ENCODE measurements at places on chromosomes 2 and 18.

DNA sequence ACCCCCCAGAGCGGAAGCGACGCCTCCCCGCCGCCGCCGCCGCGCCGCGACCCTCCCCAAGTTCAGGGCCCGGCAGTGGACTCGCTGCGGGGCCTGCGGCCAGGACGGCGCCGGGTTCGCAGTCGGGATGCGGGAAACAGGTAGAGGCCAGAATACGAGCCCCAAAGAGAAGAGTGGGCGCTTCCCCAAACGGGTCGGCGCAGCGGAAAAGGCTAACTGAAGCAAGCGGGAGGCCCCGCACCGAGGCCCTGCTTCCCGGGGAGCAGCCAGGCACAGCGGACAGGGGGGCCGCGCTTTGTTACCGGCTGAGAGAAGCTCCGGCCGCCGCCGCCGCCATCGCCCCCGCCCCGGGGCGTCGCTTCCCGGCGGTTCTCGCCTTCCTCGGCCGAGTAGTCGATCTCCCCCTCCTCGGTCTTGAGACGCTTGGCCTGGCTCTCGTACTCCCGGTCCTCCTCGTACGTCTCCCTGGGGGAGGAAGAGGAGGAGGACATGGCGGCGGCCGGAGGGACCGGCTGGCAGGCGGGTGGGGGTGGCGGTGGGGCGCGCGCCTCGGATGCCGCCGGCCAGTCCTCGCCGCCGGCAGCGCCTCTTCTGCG, 494 bp downstream of the HNRNPLL start:
- DNase-seq: no peak

DNA sequence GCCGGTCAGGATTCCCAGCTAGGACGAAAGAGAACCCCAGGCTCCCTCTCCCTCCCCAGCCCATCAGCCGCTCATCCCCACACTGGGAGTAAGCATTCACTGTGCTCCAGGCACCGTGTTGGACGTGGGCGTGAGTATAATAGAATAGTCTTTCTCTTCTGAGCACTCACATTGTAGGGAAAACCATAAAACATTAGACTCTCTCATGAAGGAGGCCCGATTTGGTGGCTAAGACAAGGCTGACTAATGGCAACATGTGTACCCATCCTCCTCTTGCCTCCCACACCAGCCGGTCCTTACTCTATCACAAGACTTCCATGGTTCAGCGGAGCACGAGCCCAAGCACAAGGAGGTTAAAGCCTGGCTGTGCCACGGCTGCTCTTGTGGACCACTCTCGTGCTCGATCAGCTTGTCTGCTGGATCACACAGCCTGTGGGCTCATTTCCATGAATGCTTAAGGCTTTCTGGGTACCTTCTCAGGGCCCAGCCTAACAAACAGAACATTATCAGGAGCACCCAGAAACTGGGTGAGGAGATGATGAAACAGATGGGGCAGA, 540.9 kb upstream of the RAB6C start:
- no peak for DNase-seq

DNA sequence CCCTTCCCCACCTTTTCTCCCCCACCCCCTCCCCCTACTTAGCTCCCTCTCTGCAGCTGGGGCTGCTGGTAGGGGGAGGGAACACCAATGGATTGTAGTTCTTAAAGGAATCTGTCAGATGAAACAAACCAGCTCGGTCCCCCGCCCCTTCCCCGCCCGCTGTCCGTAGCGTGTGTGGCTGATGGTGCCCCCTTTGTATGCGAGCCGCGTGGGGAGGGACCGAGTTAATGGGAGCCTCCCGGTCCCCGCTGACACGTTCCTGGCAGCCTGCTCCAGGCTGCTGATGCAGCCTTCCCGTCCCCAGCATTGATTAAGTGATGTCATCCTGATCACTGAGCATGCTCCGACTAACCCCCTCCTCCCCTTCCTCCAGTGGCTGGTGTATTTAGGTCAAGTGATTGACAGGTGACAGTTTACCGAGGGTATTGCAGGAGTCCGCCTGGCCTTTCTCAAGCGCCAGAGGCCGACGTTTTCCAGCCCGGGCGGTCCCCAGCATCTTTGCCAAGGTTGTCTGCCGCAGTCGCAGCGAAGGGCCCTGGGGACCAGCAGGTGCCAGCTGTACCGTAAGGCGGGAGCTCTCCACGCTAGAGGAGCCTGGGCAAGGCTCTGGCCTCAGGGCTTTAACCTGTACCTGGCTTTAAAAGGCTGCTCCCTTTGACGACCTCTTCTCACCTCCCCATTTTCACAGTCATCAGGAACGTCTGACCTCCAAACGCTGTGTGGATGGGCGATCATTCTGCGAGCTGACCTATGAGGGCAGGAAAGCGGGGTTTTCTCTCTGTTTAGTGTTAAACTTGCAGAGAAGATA, 1.8 kb downstream of the KIF5C start:
- peak; percentile 78 for DNase-seq

DNA sequence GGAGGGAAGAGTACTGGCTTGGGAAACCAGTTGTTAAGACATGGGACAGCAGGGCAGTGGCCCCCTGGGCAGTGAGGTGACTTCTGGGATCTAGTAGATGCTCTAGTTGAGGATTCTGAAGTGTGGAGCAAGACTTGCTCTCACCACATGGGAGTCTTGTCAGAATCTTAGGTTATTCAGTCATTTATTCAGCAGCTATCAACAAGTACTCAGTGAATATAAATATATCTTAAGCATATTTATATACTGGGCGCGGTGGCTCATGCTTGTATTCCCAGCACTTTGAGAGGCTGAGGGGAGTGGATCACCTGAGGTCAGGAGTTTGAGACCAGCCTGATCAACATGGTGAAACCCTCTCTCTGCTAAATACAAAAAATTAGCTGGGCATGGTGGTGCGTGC, 20.0 kb downstream of the STON1 start:
- DNase-seq: no peak

DNA sequence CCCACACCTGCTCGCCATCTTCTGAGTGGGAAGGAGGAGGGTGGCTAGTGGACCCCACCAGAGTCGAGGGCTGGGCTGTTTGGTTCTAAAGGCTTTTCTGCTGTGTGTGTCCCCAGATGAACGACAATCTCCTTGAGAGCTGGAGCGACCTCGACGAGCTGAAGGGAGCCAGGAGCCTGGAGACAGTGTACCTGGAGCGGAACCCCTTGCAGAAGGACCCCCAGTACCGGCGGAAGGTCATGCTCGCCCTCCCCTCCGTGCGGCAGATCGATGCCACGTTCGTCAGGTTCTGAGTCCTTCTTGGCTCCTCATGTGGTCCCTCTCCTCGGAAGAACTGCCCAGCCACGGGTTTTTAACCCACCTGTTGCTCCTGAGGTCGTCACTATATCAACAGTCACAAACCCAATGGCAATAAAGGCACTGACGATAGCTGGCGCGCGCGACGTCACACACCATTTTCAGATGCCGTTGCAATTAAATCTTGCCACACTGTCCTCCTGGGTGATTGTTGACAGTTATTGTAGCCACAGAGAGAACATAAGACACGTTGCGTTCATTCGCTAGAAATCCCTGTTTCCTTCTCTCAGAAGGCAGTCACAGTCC, 5.8 kb upstream of the ANO7 start:
- no peak for DNase-seq

DNA sequence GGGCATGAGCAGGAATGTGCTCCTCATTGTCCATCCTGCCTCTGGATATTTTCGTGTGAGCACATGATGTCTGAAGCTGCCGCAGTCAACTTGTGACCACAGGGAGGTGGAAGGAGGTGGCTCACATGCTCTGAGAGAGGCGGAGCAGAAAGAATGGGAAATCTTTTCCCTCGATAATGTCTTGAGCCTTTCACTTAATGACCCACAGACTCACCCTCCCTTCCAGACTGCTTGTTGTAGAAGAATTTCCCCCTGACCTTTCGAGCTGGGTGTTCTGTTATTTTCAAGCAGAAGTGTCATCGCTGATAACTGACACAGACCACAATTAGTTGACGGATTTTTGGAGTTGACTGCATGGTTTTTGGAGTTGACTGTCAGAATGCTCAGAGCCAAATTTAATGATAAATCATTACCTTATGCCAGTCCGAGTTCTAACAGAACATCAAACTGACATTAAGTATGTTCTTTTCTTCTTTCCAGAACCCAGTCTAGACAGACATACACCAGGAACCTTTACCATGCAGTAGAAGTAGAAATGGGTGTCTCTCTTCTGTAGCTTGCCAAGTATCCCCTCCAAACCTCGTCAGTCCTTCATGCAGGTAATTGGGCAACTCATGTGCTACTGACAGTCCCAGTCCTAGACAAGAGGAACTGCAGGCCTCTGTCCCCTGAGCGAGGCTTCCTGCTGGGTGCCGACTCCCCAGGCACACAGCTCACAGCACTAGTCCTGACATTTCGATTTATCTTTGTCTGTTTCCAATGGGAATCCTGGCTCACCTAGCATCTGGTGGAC, 29.4 kb upstream of the RTTN start:
- no peak for DNase-seq

DNA sequence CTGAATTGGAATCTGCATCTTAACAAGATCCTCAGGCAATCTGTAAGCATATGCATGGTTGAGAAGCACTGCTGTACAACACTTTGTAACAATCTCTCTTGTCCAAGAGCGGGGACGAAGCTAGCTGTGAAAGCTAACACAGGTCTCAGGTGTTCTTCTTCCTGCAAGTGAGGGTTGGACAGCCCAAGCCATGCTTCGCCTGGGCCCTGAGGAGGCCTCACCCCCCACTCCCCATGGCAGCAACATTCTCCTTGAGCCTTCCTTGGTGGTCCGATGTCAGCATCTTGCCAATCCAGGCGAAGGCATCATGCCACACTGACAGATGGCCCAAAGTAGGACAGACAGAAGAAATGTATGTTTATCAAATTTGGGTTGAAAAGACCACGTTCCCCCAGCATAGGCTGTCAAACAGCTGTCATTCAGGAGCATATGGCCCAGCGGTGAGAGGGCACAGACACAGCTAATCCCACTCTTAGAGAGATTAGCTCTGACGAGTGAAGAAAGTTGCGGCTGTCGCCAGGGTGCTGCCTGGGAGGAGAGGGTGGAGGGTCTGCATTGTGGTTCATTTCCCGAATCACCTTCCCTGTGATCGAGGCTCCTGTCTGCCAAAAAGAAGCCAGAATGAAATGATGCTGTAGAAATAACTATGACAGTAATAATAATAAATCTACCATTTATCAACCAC, 344.7 kb downstream of the MYCN start:
- DNase-seq: no peak

GRCh38 chr2:133673305-133673905, 105.1 kb upstream of the NCKAP5 start:
- DNase-seq: no peak

DNA sequence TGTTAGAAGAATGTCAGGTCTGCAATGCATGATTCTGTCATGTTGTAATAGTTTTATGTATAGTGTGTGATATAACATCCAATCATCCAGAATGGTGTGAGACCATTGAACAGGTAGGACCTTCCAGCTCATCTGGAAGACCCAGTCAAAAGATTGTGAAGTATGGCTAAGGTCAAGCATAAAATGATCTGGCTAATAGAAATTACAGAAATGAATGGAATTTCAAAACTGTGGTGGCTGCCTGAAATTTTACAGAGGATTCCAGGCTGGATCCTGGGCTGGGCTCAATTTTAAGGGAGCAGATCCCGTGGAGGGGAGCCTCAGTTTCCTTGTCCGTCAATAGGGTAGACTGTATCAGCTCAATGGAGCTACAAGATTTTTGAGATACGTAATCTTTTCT, 39.1 kb downstream of the ACKR3 start:
- no peak for DNase-seq
